Activated naive CD4-positive, alpha-beta T cell treated with anti-CD3 and anti-CD28 coated beads, Interleukin-2, amount 10 ng/mL, durations not matched to agents 7 days and 5 days (primary cell): ENCODE measurements at places on chromosomes 2 and 18.
A peak's percentile ranks its signal among the peaks of the same experiment; 100 is the strongest.

- H3K27ac ChIP-seq = no peak overlapping the region
- no peak overlapping the region for H3K4me3 ChIP-seq
- no peaks in the 10 kb centered on the region for H3K4me1 ChIP-seq
- DNase-seq = no peak
These were observed 24.3 kb downstream of the NCAPH start for GRCh38 chr2:96359866-96360265.

GRCh38 chr18:7133181-7133580 lies 15.6 kb upstream of the LAMA1 start:
- no peak for DNase-seq
- H3K27ac ChIP-seq = no peak overlapping the region
- no peak overlapping the region for H3K4me3 ChIP-seq

DNA sequence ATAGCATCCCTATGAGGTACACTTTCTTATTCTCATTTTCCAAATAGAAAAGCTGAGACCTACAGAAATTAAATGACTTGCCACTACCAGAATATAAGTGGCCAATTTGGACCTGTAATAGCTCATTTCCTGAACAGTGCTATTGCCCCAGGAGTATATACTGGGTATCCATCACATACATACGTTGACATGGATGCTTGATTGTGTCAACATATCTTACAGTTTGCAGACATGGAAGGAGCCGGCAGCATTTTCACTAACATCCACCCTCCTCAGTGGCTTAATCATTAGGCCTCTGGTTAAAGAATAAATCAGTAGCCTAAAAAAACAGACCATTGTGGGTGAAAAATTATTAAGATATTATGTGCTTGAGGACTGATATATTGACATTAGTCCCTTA lies 829.3 kb downstream of the LRP1B start:
- H3K4me1 ChIP-seq = no peaks in the 10 kb centered on the region
- DNase-seq = no peak
- no peak overlapping the region for H3K4me3 ChIP-seq
- H3K27ac ChIP-seq = no peak overlapping the region

- H3K27me3 ChIP-seq = no peaks in the 10 kb centered on the region
- no peak overlapping the region for H3K27ac ChIP-seq
- no peaks in the 10 kb centered on the region for H3K4me1 ChIP-seq
- H3K4me3 ChIP-seq = no peak overlapping the region
- DNase-seq = no peak
These were observed 74.7 kb upstream of the PTPRM start for GRCh38 chr18:7492385-7492784.

DNA sequence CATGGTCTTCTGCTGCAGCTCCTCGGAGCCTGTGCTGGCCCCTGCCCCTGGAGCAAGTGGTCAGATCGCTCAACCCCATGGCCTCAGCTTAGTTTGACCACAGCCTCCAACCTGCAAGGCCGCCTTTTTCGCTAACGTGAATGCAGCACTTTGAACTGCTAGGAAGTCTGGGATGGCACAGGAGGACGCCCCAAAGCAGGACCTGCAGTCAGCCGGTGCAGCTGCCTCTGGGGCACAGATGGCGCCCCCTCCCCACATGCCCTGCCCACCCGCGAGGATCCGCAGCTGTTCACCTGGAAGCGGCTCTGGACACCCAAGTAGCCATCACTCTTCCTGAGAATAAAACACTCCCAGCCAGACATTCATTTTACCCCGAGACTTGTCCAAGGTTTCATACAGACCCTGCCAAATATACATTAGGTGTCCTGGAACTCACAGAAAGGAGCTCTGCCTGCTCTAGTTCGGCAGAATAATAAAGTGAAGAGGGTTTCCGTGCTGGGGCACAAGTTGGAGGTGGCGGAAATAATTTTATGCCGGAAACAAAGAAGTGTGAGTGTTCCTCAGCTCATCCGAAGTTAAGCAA lies 510.1 kb downstream of the EIPR1 start:
- no peaks in the 10 kb centered on the region for H3K4me1 ChIP-seq
- H3K27me3 ChIP-seq = no peaks in the 10 kb centered on the region
- H3K36me3 ChIP-seq = no peaks in the 10 kb centered on the region

- H3K27me3 ChIP-seq = no peaks in the 10 kb centered on the region
- DNase-seq = no peak
- H3K27ac ChIP-seq = no peak overlapping the region
- no peaks in the 10 kb centered on the region for H3K4me1 ChIP-seq
These were observed 992.2 kb upstream of the PIK3C3 start for GRCh38 chr18:40962784-40963183.

- H3K27ac ChIP-seq = no peak overlapping the region
- DNase-seq = no peak
- H3K36me3 ChIP-seq = no peaks in the 10 kb centered on the region
- no peaks in the 10 kb centered on the region for H3K27me3 ChIP-seq
- H3K4me1 ChIP-seq = peaks cover 15% of the 10 kb centered on the region
These were observed 684.6 kb upstream of the ID2 start for GRCh38 chr2:7997279-7997678.

DNA sequence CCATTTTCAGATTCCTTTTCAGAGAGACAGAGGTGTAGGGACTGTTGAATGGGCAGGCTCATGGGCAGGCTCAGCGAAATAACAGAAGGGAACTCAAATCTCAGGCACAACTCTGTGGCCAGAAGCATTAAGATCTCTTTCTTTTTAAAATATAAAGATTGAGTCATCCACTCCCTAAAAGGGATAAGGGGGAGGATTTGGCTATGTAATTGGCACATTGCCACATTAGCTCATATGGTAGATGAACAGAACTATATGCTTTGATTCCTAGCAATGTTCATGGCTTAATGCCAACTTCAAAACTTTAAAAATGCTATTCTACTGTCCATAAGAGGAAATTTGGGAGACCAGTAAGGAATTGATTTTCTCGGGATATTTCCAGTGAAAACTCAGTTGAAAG lies 53.8 kb upstream of the SLC5A7 start:
- H3K27ac ChIP-seq = no peak overlapping the region
- H3K4me3 ChIP-seq = no peak overlapping the region
- H3K36me3 ChIP-seq = no peaks in the 10 kb centered on the region
- no peaks in the 10 kb centered on the region for H3K27me3 ChIP-seq

GRCh38 chr2:156465573-156465972 lies 29.4 kb downstream of the GPD2 start:
- H3K36me3 ChIP-seq = peaks cover 2% of the 10 kb centered on the region
- H3K4me3 ChIP-seq = no peak overlapping the region
- no peaks in the 10 kb centered on the region for H3K27me3 ChIP-seq
- DNase-seq = no peak
- peaks cover 4% of the 10 kb centered on the region for H3K4me1 ChIP-seq

GRCh38 chr2:219298759-219299371 lies 10.3 kb downstream of the PTPRN start:
- no peaks in the 10 kb centered on the region for H3K36me3 ChIP-seq
- peak; percentile 93 for DNase-seq
- H3K27me3 ChIP-seq = peaks cover 89% of the 10 kb centered on the region
- peaks cover 36% of the 10 kb centered on the region for H3K4me1 ChIP-seq
- no peak overlapping the region for H3K4me3 ChIP-seq
- H3K27ac ChIP-seq = no peak overlapping the region

- no peaks in the 10 kb centered on the region for H3K27me3 ChIP-seq
- H3K27ac ChIP-seq = peak overlapping the region; percentile 21
- peaks cover 54% of the 10 kb centered on the region for H3K4me1 ChIP-seq
- no peak for DNase-seq
- no peak overlapping the region for H3K4me3 ChIP-seq
These were observed 7.7 kb downstream of the SLC1A4 start for GRCh38 chr2:64996871-64997307.

DNA sequence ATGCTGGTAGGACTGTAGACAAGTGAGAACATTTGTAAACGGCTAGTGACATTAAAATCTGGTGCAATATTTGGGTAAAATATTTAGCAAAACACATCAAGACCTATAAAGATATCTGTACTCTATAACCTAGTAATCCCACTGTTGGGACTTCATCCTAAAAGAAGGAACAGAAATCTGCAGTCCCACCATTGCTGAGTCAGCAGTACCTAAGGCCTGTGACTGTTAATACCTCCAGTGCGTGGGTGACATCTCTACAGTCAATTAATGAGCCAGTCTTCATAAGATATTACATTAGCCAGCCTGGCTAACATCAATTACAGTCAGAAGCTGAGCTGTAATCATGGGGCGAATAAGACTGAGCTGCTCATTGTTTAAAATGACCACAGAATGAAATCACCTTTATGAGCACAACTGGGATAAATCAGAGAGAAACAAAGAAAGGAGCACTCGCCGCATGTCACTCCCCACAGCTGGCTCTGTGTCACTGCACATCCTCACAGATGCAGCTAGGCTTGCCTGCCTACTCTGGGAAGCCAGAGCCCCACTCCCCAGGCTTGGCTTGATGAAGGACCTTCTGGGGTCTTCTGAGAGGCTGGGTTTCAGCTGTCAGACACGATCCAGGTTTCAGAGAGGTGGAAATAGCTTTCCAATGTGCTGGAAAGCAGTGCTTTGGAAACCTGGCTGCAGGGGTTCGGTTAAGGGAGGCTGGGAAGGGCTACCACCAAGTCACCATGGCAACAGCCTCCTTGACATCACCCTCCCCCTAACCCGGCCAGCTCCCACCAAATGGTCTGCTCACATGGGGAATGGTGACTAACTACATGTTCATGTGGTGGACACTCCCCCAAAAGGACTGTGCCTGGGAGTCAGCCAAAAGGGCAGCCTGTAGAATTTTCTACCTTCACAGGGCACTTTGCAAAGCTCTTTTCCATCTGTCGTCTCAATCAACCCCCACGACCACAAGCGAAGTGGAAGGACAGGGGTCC lies 145.0 kb downstream of the ZBTB7C start:
- no peaks in the 10 kb centered on the region for H3K4me1 ChIP-seq
- H3K4me3 ChIP-seq = no peak overlapping the region
- H3K27me3 ChIP-seq = peaks cover 24% of the 10 kb centered on the region
- no peak for DNase-seq

DNA sequence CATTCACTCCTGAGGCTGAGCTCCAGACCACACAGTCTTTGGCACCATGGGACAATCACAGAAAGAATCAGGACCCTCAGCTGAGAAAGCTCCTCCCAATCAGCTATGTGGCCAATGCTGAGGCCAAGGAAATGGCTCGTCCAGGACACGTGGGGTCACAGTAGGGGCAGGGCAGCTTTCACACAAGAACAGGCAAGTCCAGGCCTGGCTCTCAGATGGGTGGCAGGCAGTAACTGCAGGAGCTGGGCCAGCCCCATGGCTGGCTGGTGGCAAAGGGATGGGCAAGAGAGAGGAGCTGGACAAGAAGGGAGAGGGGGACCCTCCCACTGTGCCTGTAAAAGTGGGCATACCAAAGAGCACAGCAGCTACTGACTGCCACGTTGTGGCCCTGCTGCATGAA lies 12.2 kb upstream of the EDAR start:
- no peak for DNase-seq
- peaks cover 8% of the 10 kb centered on the region for H3K4me1 ChIP-seq
- H3K27me3 ChIP-seq = no peaks in the 10 kb centered on the region
- no peak overlapping the region for H3K4me3 ChIP-seq
- no peak overlapping the region for H3K27ac ChIP-seq

DNA sequence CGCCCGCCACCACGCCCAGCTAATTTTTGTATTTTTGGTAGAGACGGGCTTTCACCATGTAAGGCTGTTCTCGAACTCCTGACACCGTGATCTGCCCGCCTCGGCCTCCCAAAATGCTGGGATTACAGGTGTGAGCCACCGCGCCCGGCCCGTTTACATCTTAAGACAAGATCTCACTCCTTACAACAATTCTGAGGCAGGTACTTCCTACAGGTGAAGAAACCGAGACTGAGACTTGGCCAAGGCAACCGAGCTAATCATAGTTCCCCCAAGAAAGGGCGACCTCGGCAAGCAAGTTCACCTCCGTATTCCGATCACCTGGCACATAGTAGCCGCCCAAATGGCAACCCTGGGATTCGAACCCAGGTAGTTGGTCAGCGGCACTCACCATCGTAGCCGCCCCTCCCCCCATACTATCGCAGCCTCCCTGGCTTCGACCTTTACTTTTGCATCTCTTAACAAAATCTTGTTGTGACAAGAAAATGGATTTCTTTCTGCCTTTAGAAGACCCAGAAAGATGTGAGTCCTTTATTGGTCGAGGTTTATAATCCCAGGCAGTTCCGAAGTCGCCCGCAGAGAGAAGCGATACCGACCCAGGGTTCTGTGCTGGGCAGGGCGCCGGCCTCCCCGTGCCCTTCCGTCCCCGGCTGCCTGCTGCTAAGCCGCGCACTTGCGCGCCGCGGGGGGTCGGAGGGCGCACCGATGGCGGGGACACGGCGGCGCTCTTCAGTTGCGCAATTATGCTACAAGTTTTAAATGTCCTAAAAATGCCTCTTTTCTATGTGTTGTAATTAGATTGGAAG lies 1.1 kb upstream of the FZD5 start:
- peak overlapping the region; percentile 85 for H3K4me3 ChIP-seq
- H3K4me1 ChIP-seq = peaks cover 35% of the 10 kb centered on the region

DNA sequence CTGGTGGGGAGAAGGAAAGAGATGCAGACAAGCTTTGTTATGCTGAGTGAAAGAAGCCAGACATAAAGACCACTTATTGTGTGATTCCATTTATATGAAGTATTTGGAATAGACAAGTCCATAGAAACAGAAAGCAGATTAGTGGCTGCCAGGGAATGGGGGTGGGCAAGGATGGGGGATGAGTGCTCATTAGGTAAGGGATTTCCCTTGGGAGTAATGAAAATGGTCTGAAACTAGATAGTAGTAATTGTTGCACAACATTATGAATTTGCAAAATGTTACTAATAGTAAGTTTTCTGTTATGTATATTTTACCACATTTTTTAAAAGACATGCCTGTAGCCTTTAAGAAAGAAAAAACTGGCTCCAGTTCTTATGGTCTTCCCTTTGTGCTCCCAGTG lies 154.9 kb downstream of the LNPK start:
- H3K27me3 ChIP-seq = no peaks in the 10 kb centered on the region
- DNase-seq = no peak
- no peak overlapping the region for H3K4me3 ChIP-seq

GRCh38 chr2:76464310-76464709 lies 753.6 kb upstream of the GCFC2 start:
- no peak overlapping the region for H3K4me3 ChIP-seq
- no peaks in the 10 kb centered on the region for H3K36me3 ChIP-seq
- DNase-seq = no peak
- no peaks in the 10 kb centered on the region for H3K27me3 ChIP-seq
- H3K27ac ChIP-seq = no peak overlapping the region

DNA sequence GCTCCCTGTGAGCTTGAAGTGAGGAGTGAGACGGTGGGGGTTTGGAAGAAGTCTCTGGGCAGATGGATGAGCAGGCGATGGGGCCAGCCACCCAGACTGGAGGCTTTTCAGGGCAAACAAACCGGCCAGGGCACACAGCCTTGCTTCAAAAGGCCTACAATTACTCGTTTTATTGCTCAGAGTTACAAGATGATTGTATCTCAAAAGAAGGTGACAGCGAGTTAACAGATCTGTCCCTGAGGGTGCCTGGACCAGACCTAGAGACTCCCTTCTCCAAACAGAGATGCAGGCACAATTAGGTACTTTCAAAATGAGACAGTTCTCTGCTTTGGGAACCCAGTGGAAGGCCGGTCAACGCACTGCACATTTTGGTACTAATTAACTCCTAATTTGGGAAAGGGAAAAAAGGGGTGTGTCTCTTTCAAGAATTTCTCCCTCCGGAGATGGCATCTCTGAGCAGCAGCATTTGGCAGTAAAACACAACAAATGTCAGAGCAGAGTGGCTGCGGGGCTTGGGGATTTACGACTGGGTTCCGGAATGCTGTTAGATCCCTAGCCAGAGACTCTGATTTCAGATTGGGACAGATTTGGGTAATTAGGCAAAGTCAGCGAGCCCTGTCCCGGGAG lies 226.7 kb downstream of the TTC32 start:
- H3K4me1 ChIP-seq = no peaks in the 10 kb centered on the region
- H3K27me3 ChIP-seq = peaks cover 15% of the 10 kb centered on the region
- H3K4me3 ChIP-seq = no peak overlapping the region
- H3K36me3 ChIP-seq = no peaks in the 10 kb centered on the region

GRCh38 chr2:217974389-217975005 lies 28.3 kb downstream of the TNS1 start:
- H3K4me3 ChIP-seq = no peak overlapping the region
- no peak for DNase-seq
- H3K4me1 ChIP-seq = no peaks in the 10 kb centered on the region
- H3K27me3 ChIP-seq = peaks cover 34% of the 10 kb centered on the region
- H3K36me3 ChIP-seq = no peaks in the 10 kb centered on the region
